Activated CD4-positive, CD25-positive, alpha-beta regulatory T cell treated with anti-CD3 and anti-CD28 coated beads, Interleukin-2, amount 50 U/mL, for 24 hours (primary cell): ENCODE measurements at places on chromosomes 3 and 15.

GRCh38 chr3:15339786-15340215 lies 7.4 kb upstream of the SH3BP5 start:
- no peak for ATAC-seq

GRCh38 chr3:23519314-23520208 lies 286.2 kb upstream of the UBE2E1 start:
- no peak for ATAC-seq

GRCh38 chr15:66870880-66871388 lies 168.9 kb downstream of the SMAD6 start:
- ATAC-seq: no peak

DNA sequence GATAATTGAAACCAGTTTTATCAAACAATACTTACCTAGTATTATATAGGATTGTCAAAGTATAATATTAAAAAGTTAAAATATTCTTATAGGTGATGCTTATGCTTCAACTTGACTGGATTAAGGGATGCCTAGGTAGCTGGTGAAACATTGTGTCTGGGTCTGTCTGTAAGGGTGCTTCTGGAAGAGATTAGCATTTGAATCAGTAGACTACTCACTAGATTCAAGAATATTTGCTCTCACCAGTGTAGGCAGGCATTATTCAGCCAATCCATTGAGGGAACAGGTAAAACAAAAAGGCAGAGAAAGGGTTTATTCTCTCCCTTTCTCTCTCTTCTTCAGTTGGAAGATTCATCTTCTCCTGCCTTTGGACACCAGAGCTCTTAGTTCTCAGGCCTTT lies 486.8 kb upstream of the GOLIM4 start:
- no peak for ATAC-seq

- no peak for ATAC-seq
Observed at GRCh38 chr3:25663347-25663868, 1.3 kb downstream of the TOP2B start.

DNA sequence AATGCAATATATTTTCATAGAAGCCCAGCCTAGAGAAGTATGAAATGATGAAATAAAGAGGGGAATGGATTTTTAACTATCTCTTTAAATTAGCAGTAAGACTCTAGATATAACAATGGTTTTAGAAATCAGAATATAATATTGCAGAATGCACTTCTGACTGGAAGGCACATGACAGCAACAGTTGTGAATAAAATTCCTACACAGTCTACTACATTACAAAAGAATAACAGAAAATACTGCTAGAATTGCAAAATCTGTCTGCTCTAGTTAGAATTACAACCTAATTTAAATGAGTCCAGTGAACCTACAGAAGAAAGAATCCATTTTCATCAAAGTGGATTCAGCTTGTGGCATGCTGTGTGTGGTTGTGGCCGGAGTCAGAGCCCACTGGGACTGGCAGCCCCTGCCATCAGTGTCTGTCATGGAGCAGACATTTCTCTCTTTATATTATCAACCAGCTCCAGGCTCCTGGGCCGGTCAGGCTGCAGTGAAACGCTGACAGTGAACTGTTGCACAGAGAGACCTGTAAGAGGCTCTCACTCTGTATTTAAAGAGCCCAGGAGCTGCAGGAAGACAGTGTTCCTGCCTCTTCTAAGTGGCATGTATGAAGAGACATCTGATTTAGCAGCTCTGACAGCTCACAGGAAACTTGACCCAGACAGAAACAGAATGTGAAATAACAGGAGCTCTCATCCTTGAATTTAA lies 1523.8 kb upstream of the CADM2 start:
- ATAC-seq: no peak

DNA sequence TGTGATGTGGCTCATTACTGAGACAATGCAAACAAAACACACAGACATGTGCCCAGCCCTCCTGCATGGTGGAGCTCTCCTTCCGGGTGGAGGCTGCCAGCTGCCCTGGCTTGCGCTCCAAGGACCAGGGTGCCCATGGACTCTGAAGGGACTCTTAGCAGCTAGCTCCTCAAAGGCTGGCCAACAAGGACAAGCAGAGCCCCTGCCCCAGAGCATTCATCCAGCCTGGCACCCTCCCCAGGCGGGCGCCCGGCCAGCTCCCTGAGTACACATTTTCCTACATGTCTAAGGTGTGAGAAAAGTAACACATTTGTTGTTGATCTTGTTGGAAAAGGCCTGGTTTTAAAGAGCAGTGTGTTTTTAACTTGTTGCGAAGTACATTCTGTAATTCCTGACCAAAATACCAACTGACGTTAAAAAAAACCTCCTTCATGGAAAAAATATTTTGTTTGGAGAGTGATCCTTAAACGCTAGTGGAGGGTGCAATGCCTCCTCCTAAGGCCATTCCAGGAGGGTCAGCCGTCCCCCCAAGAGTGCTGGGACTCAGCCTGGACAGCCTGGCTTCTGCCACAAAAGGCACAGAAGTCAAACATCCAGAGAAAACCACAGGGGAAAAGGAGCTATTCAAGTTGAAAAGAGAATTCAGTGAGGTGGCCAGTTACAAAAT lies 86.9 kb downstream of the KLF15 start:
- no peak for ATAC-seq

DNA sequence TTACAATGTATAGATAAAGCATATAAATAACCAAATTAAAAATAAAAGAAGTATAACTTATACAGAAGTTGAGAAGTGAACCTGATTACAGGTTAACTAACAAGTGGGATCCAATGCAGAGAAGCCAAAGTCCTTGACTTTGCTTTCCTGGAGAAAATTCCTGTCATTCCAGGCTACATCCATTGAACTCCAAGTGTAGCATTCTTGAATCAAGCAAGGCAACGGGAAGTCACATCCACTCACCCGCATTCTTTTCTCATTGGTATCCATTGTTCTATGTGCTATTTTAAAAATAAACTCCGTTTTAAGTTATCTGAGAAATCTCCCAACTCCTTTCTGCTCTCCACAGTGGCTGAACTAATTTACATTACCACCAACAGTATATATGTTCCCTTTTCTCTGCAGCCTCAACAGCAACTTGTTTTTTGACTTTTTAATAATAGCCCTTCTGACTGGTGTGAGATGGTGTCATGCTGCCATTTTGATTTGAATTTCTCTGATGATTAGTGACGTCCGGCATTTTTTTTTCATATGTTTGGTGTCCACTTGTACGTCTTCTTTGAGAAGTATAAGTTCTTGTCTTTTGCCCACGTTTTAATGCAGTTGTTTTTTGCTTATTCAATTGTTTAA lies 534.3 kb downstream of the ROBO1 start:
- ATAC-seq: no peak

DNA sequence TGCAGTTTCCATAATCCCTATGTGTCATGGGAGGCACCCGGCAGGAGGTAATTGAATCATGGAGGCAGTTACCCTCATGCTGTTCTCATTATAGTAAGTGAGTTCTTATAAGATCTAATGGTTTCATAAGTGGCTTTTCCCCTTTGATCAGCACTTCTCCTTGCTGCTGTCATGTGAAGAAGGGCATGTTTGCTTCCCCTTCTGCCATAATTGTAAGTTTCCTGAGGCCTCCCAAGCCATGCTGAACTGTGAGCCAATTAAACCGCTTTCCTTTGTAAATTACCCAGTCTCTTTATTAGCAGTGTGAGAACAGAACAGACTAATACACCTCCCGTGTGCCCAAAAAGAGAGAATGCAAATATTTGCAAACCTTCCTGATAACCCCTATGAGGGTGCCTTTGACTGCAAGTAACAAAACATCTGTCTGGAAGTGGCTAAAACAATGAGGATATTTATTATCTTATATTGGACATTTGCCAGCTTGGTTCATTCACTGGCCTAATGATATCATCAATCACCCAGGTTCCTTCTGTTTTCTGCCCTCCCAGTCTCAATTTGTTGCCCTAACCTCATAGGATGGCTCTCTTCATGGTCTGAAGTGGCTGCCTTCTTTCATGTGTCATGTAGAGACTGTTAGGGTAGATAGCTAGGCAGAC lies 68.7 kb downstream of the BHLHE40 start:
- ATAC-seq: no peak

- no peak for ATAC-seq
Observed at GRCh38 chr3:9938966-9939365, 5.3 kb downstream of the CRELD1 start.

- no peak for ATAC-seq
Observed at GRCh38 chr3:147370349-147370748, 36.0 kb downstream of the ZIC4 start.

DNA sequence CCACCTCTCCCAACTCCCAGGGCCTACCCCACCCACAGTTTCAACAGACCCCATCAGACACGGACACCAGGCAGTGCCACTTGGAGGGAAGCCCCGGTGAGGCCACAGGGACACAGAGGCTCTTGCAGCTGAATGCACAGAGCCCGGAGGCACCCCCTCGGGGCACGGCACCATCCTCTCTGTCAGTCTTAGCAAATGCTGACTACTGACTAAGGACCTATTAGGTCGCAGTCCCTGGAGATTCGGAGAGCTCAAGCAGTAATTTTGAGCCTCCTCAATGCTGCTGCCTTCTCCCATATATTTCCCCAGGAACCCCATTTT lies 79.9 kb downstream of the VGLL4 start:
- no peak for ATAC-seq

- peak; percentile 27 for ATAC-seq
Observed at GRCh38 chr3:4409971-4410573, 57.0 kb downstream of the SUMF1 start.

GRCh38 chr15:95429345-95429744 lies 901.2 kb upstream of the NR2F2 start:
- ATAC-seq: no peak

GRCh38 chr15:72833561-72833960 lies 50.0 kb upstream of the ADPGK start:
- ATAC-seq: no peak

DNA sequence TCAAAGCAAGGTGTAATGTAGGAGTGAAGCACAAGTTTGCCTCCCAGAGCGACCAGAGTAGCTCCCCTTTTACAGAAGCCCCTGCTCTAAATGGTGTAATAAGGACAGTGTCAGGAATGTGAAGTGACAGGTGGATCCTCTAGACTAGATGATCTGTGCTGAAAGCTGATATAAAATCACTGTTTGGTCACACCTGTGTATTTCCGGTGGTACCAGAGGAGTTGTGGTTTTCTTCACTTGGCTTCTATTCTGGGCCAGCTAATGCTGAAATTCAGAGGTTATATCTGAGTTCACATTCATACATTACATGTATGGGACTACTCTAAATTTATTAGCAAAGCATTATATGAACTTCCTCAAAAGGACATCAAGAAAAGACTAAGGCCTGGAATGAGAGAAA lies 117.4 kb downstream of the IL1RAP start:
- no peak for ATAC-seq

GRCh38 chr3:184597829-184598573 lies 36.4 kb downstream of the EPHB3 start:
- ATAC-seq: no peak

DNA sequence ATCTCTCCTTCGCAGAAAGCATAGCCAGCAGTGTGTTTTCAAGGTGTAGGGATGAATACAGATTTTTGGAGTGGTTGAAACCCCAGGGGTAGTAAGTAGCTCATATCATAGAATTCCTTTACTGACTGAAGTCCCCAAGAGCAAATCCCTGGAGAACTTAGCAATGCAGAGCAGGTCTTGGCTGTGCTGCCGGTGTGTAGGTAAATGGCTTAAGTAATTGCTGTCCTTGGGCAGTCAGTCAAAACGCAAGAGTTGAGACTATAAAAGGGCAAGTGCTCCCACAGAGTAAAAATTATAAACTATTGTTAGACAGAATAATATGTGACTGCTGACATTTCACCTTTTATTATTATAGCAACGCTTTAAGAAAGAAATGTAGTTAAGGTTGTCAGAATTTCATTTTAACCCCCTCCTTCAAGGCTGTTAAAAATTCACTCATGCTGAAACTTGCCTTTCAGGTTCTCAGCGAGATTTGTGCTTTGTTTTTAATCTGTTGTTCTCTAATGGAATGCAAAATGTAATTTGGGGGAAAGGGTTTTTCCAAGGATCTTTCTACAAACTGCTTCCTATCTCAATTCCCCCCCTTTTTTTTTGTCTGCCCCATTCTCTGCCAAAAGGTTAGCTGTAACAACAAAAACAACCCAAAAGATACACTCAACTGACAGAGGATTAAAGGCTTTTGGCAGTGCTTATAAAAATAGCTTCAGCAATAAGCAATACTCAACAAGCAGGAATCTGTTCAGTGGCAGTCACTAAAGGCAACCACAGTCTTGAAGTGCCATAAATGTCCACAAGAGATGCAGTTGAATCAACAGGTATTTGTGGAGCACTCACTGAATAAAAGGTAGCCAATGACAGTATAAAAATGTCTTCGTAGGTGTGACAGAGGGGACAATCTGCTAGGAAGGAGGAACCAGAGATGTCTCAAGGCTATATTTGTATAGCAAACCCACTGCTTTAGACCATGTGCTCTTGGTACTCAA lies 105.3 kb downstream of the THRB start:
- no peak for ATAC-seq

GRCh38 chr15:75648156-75649000 lies 666 bp downstream of the SNX33 start:
- ATAC-seq: no peak

GRCh38 chr3:52787672-52788625 lies 6.6 kb upstream of the ITIH3 start:
- no peak for ATAC-seq

DNA sequence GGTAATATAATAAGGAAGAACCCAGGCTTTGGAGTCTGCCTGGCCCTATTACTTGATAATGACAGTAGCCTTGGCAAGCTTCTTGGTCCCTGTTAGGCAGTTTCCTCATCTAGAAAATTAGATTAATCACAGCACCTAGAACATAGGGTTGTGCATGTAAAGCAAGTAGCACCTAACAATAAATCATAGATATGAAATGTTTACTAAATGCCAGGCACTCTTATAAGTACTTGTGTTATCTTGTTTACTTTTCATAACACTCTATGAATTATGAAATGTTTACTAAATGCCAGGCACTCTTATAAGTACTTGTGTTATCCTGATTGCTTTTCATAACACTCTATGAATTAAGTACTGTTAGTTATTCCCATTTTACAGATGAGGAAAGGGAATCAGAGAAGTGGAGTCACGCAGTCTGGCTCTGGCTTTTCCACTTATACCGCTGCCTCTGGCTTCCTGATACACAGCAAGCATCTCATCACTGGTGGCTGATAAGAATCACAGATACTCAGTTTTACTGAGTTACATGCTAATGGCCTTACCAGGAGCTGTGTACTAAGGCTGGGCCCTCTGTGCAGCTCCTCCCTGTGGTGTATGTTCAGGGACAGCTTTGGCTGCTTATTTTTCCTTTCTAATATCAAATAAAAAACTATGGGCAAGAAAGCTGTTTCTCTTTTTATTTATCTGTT lies 123.4 kb downstream of the FEZF2 start:
- ATAC-seq: no peak

GRCh38 chr15:50049871-50050270 lies 69.2 kb downstream of the ATP8B4 start:
- no peak for ATAC-seq

DNA sequence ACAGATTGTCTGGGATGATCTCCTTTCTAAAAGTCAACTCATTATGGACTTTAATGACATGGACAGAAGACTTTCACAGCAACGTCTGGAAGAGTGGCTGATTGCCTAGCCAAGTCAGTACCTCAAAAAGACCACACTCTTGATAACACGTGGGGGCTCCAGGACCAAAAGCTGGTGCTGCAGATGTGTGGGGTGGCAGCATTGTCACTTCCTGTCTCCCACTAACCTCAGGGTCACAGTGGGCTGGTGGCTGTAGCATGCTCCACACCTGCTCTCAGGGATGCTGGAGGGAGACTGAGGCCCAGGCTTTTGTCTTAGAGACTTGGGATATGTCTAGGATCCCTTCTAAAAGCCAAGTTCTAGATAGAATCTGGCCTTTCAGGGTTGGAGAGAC lies 118.1 kb downstream of the APBA2 start:
- no peak for ATAC-seq
